Activated T-helper 9 cell treated with anti-CD3 and anti-CD28 coated beads, Interleukin-2, amount 50 U/mL, for 16 hours (primary cell): ENCODE measurements at places on chromosomes 12 and 14.

DNA sequence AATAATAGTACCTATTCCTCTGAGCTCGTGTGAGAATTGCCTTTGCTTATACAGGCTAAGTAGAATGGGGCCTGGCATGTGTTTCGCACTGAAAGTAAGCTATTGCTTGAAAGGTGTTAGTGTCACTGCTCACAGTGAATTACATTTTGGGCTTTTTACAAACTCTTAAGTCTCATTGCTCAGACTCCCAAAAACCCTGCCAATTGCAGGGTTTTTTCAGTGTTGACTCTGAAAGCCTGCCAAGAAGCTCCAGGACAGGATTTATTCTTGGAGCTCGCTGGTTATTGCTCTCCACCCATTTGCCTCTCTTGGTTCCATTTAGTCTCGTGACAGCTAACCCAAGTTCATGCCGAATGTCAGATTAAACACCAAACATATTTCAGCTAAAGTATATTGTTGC, 39.8 kb downstream of the NOPCHAP1 start:
- no peak for DNase-seq

DNA sequence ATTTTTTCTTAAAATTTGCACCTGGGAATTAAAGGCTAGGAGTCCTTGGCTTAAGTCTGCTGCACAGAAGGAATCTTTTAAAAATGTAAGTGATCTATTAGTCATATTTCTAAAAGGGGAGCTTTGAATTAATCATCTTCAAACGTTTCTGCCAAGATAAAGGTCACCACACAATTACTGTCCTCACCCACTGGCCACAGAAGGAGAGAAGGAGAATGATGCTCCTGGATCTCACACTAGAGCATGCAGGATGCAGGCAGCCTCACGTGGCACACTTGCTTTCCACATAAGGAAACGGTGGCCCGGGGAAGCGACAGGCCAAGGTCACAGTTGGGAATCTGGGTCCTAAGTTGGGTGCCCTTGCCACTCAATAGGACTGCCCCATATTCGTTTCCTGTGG, 16.9 kb downstream of the PLEKHG7 start:
- DNase-seq: no peak

DNA sequence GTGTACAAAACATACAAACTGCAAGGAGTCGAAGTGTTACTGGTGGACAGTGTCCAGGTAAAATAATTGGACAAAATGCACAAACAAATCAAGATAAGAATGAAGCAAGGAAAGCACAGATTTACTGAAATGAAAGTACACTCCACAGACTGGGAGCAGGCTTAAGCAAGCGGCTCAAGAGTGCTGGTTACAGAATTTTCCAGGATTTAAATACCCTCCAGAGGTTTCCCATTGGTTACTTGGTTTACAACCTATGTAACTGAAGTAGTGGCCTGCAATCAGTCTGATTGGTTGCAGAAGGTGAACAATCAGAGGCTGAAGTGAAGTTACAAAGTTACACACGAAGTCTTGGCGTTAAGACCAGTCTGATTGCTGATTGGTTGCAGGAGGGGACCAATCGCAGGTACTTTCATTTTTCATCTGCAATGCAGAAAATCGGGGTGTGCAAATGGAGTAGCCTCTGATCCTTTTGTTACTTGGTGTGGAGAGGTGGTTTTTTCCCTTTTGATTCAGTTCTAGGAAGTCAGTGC, 11.6 kb upstream of the SCN8A start:
- DNase-seq: no peak

GRCh38 chr14:59511916-59512575, 27.7 kb downstream of the JKAMP start:
- no peak for DNase-seq

GRCh38 chr12:116692605-116693004, 45.3 kb downstream of the SPRING1 start:
- DNase-seq: no peak

DNA sequence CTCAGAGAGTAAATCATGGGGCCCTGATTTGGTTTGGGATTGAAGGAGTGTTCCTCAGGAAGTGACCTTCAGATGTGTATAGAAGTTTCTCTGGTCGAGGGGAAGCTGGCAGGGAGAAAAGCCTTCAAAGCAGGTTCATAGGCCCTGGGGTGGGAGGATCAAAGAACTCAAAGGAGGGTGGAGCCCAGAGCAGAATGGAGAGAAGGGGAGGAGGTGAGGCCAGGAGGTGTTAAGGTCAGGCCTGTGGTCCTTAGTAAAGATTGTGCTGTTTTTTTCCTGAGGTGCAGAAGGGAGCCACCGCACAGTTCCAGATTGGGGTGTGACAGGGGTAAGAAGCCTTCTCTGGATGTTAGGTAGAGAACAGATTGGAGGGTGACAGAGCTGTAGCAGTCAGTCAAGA, 9.7 kb upstream of the CFAP251 start:
- no peak for DNase-seq
